HS-5 (cell line): ENCODE measurements at places on chromosomes 6 and 20.

DNA sequence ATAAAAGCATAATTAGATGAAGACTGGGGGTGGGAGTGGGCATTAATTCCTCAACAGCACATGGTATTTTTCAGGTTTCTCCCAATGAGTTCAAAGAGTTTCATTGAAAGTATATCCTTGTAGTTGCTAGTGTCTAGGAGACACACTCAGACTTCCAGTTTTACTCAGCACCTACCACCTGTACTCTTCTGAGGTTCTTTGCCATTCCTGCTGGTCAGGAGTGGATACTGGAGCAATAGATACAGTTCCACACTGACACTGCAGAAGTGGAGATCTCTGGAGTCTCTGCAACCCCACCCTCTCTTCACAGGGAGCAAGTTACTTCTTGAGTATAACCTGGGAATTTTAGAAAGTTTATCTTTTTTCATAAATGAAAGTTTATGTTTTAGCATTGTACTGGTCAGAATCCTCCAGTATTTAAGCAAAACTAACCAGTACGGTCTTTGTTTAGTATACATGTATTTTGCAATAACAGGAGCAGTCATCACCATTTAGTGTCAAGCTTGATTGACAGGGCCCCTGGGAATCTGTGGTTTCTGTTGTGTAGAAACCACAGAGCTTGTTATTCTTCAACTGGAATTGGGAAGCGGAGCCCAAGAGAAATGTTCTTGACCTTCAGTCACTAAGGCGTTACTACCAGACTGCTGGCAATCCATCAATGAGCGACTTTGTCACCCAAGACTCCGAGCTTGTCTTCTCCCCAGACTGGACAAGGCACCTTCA is 148.1 kb downstream of the ZDHHC14 start:
- DNase-seq, result no peak

- DNase-seq, result no peak
These were observed 18.8 kb upstream of the RCAN2 start for GRCh38 chr6:46509981-46510510.

DNA sequence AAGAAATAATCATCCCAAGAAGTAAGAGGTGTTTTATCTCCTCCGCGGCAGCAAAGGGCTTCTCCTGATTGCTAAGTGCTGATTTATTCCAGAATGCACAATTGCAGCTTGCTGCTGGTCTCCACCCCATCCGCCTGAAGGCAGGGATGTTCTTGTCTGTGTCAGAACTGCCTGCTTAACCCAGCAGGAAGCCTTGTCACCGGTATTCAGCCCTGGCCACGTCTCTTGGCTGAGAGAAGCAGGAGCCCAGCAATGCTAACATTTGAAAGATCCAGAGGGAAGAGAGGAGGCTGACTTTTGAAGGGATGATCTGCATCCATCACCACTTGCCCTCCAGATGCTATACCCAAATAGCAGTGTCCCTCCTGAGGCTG is 4.2 kb downstream of the SCML4 start:
- DNase-seq, result no peak

DNA sequence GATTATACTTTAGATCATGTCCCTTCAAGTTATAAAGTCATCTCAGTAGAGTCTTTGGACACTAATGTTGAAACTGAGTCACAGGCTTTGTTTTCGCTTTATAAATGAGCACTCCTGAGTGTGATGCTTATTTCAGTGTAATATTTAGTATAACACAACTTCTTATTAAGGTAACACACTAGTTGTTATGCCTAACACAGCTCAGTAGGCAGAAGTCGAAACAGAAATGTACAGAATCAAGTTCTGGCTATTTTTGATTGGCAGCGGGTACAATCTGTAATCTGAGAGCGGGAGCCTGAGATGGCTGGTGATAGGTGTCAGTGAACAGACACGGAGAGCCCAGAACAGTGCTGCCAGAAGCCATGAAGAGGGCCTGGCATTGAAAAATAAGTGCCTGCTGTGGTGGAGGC is 11.4 kb downstream of the HECA start:
- DNase-seq, result no peak

DNA sequence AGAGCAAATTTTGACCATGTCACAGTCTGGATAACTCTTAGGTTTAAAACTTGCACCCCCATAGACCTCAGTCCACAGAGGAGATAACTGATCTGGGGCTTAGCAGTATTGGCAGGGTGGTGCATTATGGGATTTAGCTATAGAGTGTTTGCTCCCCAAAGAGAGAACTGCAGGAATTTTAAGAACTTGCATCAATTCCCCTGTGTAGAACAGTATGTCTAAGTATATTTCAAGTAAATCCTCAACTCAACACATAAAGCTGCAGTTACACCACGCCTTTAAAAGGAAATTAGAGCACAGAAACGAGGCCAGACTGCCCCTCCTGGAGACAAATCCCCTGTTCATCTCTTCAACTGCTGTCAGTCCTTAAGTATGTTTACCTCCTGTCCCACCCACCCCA is 144.9 kb downstream of the TRMT11 start:
- DNase-seq, result no peak

DNA sequence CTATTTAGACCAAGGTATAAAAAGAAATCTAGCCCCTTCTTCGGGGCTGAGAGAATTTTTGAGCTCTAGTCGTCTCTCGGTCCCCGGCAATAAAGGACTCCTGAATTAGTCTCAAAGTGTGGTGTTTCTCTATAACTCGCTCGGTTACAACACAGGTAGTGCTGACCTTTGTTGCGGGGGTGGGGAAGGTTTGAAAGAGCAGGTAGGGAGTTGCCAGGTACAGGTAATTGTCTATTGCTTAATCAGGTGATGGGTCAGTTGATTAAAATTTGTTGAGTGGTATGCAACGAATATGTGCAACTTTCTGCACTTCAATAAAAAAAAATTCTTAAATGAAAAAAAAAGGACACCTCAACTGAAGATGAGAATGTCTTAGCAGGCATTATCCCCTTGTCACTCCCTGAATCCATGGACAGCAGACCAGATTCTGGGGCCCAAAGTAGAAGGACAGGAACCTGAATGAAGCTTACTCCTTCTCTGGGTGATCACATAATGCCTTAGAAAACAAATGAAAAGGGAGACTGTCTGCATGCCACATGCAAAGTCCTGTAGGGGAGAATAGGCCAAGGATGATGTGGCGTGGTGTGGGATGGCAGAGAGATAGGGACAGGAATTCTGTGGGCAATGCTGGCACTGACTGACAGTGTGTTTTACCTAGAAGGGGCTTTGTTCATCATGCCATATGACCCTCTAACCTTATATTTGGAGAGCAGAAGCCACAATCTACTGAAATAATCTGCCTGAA is 157.6 kb upstream of the OLIG3 start:
- no peak for DNase-seq

- DNase-seq, result no peak
These were observed 7.4 kb upstream of the IGF2R start for GRCh38 chr6:159961528-159961927.

- no peak for DNase-seq
These were observed 433.7 kb upstream of the MANEA start for GRCh38 chr6:95143408-95144180.

DNA sequence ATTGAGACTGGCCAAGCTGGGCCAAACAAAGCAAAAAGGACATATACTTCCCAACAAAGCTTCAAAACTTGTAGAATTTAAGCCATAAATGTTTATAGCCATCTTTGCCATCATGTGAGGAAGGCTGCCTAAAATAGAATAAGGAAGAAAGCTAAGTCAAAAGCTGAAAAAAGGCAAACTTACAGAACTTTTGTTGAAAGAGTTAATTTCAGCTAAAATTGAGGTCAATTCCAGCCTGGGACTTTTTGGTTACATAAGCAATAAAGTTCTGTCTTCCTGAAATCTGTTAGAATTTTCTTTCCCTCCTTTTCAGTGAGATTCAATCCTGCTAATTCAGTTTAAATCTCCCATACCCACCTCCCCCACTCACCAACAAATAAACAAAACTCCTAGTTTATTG is 227.9 kb upstream of the MARCKS start:
- no peak for DNase-seq

- DNase-seq, result no peak
These were observed 52.1 kb downstream of the TENT5A start for GRCh38 chr6:81700414-81700813.

GRCh38 chr20:58698741-58699622 is 6.4 kb downstream of the NPEPL1 start:
- DNase-seq, result no peak
